ENCODE measurements at places on chromosomes 7 and 10.
A peak's percentile ranks its signal among the peaks of the same experiment; 100 is the strongest.

DNA sequence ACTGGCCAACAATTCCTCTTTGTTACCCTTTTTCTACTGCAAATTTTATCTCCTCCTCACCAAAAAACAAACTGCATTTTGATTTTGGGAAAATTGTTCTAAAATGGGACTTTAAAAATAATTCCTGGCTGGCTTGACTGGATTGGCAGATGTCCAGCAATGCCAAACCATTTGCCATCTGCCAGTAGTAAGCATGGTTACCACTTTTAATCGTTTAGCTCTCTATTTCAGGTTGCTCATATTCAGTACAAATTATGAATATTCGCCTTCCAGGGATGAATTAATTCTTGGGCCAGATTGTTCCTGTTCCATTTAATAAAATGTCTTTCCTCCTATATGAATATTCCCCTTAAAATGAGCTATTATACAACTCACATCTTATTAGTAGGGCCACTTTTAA is 35.7 kb downstream of the SMNDC1 start:
- no peak for DNase-seq

- no peak for DNase-seq
Measured at GRCh38 chr7:148773334-148773733, 74.6 kb downstream of the CUL1 start.

GRCh38 chr10:7410862-7411670 is at the start of gene SFMBT2:
Gene SFMBT2 (minus strand): TSS chr10:7411034. CDS start chr10:7381898, 29,136 bp downstream.
- peak; percentile 78 for DNase-seq

- DNase-seq = no peak
Measured at GRCh38 chr7:17131060-17131345, 167.4 kb upstream of the AHR start.

- DNase-seq = no peak
Measured at GRCh38 chr10:53754596-53755250, 982.1 kb upstream of the MBL2 start.

- DNase-seq = no peak
Measured at GRCh38 chr7:107069457-107069856, 25.0 kb downstream of the PRKAR2B start.

DNA sequence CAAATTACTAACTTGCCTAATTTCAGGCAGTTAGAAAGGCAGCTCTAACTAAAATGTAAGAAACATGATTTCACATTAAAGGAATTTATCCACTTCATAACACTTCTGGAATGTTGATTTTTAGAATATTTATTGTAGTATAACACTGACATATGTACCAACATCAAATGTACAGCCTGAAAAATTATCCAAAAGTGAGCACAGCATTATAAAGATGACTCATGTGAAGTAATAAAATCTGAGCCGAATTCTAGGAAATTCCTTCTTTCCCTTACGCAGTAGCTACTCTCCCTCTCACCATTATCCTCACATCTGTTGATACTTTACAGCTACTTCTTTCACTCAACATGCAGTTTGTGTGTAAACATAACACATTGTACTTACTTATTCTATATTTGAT is 610.6 kb downstream of the ZWINT start:
- no peak for DNase-seq

DNA sequence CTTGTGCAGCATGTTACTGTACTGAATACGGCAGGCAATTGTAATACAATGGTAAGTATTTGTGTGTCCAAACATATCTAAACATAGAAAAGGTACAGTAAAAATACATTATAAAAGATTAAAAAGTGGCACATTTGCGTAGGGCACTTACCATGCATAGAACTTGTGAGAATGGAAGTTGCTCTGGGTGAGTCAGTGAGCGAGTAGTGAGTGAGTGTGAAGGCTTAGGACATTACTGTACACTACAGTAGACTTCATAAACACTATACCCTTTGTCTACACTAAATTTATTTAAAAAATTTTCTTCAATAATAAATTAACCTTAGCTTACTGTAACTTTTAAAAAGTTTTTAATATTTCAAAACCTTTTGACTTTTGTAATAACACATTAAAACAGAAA is 37.5 kb downstream of the BPGM start:
- DNase-seq = no peak

- DNase-seq = no peak
Measured at GRCh38 chr10:96758423-96758822, 38.1 kb upstream of the PIK3AP1 start.

- no peak for DNase-seq
Measured at GRCh38 chr7:123460616-123461015, 73.8 kb downstream of the IQUB start.

DNA sequence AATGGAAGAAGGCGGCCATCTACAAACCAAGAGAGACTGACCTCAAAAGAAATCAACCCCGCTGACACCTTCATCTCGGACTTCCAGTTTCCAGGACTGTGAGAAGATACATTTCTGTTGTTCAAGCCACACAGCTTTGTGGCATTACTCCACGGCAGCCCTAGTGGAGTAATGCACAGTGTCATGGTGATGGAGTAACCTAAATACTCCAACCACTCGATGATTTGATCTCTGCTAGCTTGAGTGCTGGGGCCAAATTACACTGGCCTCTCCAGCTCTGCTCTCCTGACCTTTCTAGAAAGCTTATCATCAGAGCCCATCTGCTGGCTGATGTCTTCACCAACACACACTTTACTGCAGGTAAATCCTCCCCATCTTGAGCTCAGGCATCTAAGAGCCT is 52.2 kb downstream of the GALNT17 start:
- no peak for DNase-seq

- DNase-seq = no peak
Measured at GRCh38 chr10:30818854-30819253, 189.3 kb upstream of the LYZL2 start.

DNA sequence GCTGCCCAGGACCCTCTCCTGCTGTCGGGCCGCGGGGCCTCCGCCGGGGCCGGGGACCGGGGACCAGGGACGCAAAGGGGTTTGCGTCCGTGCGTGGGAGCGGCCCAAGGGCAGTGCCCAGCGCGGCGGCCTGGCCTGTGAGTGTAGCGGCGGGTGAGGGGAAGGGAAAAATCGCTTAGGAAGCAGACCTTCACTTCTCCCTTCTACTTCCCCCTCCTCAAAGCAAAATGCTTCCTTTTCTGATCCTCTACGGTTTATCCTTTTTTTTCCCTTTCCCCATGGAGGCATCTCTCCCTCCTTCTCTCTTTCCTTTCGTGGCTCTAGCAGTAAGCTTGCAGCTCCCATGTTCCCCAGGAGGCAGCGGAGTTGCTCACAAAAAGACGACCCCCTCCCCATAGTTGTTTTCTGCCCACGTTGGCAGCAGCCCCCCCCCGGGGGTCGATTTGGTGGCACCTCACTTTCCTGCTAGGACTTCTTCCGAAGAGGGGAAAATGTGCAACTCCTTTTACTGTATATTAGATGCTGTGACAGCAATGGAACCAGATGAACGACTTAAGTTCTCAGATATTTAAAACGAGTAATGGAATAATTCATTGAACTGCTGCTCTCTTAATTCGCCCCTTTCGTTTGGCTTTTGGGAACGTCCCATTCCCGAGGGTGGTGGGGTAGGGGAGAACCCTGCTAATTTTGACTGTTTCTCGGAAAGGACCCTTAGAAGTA is 724 bp downstream of the CAPZA2 start:
- DNase-seq = peak; percentile 56

DNA sequence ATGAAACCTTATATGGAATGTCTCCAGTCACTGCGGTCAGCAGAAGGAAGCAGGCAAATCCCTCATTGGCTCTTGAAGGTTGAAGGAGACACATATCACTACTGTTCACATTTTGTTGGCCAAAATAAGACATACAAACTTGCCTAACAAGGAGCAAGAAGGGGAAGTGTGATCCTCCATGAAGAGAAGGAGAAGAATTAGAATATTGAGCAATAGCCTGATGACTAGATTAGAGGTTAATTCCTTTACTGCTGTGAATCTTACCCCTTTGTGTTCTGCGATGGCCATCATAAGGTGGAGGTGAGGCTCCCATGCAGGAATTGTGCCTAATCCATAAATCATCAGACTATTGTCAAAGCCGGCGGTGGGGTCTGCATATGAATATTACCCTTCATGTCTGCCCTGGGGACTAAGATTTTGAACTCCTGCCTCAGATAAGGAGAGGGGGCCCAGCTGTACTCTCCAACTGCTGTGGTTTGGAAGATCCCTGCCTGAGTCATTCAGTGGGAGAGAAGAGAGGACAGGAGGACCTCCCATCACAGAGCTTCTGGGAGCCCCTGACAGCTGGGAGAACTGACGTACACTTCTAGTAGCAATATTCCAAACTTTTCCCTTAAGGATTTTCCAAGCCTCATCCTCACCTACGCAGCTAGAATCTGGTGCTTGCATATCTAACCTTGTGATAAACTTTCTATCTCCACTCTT is 398.5 kb downstream of the REEP3 start:
- no peak for DNase-seq

GRCh38 chr7:44348300-44348699 is 22.9 kb upstream of the CAMK2B start:
- no peak for DNase-seq

- DNase-seq = no peak
Measured at GRCh38 chr7:20201380-20201779, 15.8 kb downstream of the MACC1 start.

DNA sequence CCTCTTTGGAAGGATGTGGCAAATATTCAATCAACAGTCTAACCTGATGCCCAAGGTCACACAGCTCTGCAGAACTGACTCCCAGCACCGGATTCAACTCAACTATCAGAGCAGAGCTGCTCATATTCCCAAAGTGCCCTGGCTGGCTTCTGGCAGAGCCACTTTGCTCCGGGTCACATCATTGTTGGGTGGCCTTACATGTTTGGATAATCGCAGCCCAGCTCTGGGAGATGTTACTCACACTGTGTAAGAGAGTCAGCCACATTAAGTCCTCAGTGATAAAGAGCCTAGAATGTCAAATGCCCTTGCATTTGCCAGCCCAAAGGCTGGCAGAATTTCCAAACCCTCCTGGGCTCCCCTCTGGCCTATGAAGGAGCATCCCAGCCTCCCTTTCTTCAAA is 79.8 kb upstream of the PDE1C start:
- DNase-seq = no peak

- DNase-seq = no peak
Measured at GRCh38 chr10:14017467-14017866, 313.3 kb downstream of the FRMD4A start.

DNA sequence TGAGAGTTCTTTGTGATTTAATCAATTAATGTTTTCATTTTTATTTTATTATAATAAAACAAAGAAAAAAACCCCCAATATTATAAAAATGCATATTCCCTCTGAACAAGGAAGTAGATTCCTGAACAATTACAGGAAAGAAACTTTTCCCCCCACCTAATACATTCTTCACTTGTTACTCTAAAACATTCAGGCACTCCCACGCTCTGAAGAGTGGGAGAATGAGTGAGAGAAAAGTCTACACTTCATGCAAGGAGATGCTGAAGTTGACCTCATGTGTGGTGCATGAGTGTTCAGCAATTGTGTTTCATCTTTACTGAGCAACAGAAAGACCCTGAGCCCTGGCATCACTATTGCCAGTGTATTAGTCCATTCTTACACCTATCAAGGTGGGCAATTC is 244.2 kb upstream of the IGFBP3 start:
- no peak for DNase-seq

Measured in stimulated activated effector memory CD8-positive, alpha-beta T cell treated with anti-CD3 and anti-CD28 coated beads, Interleukin-12 subunit alpha, Interleukin-12 subunit beta, amount 100 ng/mL, for 72 hours (primary cell).